Fibroblast of the conjunctiva (primary cell): ENCODE measurements at places on chromosomes 6 and 20.
A peak's percentile ranks its signal among the peaks of the same experiment; 100 is the strongest.

- peak; percentile 23 for DNase-seq
Observed at GRCh38 chr6:42239736-42240375, 22.2 kb upstream of the MRPS10 start.

DNA sequence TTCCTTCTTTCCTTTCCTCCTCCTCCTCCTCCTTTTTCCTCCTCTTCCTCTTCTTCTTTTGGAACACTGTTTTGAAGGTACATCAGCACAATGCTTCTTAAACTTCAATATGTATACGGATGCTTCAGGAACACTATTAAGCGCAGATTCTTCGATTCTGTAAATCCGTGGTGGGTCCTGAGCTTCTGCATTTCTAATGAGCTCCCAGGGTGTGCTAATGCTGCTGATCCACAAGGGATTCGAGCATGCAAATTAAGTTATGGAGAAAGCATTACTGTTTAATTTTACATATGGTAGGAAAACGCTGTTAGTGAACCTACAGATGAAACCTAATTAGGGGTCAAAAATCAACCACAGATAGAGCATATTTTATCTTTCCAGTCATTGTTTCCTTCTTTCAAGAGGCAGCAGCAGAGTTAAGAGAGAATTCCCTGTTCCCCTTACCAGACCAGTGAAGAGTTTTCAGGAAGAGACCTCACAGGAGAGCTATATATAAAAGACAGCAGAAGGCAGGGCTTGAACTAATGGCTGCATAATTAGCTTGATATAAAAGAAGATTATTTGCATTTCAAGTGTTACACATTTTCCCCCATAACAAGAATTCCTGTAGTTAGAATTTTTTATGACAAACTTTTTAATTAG, 47.2 kb downstream of the KIF13A start:
- no peak for DNase-seq

GRCh38 chr20:58481481-58482021, 33.6 kb downstream of the APCDD1L start:
- peak; percentile 38 for DNase-seq

- DNase-seq: no peak
Observed at GRCh38 chr6:68134796-68135195, 500.3 kb upstream of the ADGRB3 start.
